ACHN (cell line): ENCODE measurements at places on chromosomes 3 and 15.

GRCh38 chr3:81776643-81777042 is 15.2 kb upstream of the GBE1 start:
- DNase-seq, result no peak

GRCh38 chr3:134846911-134847317 is 51.9 kb downstream of the EPHB1 start:
- DNase-seq, result peak; percentile 96

GRCh38 chr3:46091741-46092701 is 64.7 kb upstream of the XCR1 start:
- no peak for DNase-seq

DNA sequence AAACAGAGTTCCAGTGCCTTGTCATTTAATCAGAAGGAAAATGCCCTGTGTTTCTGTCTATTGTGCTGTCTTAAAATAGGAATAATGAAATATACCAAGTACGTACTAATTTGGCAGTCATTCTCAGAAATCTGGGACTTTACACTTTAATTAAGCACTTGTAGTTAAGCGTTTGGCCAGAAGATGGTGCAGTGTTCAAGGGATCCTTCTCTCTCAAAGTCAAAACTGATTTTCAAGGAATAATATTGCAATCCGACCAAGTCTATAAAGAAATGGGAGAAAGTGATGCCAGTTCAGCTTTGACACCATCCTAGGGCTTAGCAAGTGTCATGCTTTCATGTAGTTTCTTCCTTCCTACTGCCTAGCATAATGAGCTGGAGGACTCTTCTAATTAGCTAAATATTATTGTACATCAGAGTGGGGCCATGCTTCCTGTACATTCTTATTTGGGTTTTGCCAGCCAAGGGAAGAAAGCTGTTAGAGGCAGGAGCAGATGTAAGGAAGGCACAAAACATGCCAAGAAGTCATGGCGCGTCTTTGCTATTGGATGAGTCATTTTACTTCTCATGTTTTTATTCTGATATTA is 64.8 kb downstream of the SAMMSON start:
- DNase-seq, result peak; percentile 25

DNA sequence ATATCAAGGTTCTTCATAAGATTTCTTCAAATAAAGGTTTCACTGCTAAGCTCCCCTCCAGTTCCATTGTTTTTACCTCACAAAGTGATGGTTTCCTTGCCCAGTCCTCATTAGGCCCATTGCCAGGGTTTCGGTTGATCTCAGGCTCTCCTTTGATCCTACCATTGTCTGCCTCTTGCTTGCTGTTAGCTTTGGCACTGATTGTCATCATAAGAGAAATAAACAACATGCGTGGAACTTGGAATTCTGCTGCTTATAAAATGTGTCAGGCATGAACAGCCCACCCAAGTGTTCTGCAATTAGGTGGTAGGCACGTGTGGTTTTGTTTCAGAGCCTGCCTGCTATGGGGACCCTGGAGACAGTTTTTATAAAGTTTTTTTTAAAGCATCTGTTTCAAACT is 107.6 kb upstream of the BFSP2 start:
- no peak for DNase-seq

- DNase-seq, result no peak
These were observed 158.6 kb upstream of the RAP2B start for GRCh38 chr3:153003441-153003840.

DNA sequence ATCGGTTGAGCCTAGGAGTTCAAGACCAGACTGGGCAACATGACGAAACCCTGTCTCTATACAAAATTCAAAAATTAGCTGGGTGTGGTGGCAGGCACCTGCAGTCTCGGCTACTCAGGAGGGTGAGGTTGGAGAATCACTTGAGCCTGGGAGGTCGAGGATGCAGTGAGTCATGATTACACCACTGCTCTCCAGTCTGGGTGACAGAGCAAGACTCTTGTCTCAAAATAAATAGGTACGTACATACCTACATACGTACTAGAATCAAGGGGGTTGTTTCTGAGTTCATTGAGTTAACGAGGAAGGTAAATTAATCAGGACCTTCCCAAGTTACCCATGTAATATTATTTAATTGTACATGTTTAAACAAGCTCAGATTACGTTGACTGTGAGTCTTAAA is 97.5 kb downstream of the CHL1 start:
- DNase-seq, result no peak

- DNase-seq, result no peak
These were observed 25.1 kb downstream of the SLC24A5 start for GRCh38 chr15:48145923-48146322.

DNA sequence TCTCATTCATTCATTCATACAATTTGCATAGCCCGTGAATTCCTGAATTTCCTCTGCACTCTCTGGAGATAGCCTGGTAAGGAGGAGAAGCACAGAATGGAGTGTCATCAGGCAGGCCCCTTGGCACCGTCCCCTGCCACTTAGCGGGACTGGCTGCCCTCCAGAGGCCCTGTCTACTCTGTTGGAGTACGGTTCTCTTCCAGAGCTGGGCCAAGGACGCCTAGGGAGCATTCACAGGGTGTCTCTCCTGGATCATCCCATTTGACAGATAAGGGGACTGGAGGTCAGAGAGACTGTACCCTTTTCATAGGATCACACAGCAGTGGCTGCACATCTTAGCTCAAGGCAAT is 48.0 kb downstream of the PTH1R start:
- DNase-seq, result no peak

GRCh38 chr3:24160424-24161095 is 215.5 kb downstream of the NR1D2 start:
- DNase-seq, result peak; percentile 31

DNA sequence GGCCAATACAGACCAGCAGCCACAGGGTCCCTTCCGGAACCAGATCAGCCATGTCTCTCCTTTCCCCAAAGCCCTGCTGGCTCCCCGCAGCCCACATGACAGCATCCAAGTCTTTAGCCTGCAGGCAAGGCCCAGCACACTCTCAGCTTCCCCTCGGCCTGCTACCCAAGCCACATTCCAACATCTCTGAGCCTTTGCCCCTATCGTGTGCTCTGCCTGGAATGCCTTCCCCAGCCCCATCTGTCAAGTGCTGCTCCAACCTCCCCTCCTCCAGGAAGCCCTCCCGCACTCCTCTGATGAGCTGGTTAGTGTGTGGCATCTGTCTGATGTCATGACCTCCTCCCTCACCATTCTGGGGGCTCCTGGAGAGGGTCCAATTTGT is 8.5 kb downstream of the PLXND1 start:
- DNase-seq, result no peak

DNA sequence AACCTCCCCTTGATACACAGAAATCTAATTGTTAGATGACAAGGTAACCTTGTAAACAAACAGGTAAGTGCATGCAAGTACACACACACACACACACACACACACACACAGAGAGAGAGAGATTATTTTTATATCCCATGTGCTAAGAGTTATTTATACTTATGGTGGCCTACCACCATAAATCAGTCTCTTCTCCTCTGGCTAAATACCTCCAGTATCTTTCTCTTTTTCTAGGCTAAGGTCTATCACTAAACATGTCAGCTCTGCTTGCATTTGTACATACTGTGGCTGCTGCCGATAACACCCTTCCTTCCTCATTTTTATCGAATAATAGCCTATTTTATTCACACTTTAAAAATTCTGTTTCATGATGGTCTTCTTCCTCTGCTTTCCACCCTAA is 172.4 kb downstream of the CNTN3 start:
- DNase-seq, result no peak

GRCh38 chr3:188367678-188368077 is 213.7 kb downstream of the LPP start:
- no peak for DNase-seq

- DNase-seq, result no peak
These were observed 79.2 kb downstream of the LIPC start for GRCh38 chr15:58510715-58511598.

GRCh38 chr15:62599791-62600777 is 435.0 kb upstream of the C2CD4B start:
- DNase-seq, result no peak

- peak; percentile 62 for DNase-seq
These were observed 335.6 kb downstream of the NLGN1 start for GRCh38 chr3:173733029-173733652.

DNA sequence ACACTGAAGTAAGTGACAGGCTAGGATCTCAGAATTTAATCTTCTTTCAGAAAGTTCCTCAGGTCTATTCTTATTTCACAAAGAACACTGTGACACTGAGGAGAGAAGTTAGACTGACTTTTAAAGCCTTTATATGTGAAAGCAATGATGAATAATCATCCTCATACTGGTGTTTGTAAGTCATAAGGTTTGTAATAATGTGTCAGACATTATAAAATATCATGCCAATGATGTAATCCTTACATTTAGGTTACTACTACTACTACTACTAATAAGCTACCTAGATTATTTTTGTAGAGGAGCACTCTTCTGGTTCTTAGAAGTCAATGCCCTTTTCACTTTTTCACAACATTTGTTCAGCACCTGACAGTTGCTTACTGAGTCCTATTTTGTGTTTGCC is 33.4 kb downstream of the FANCD2OS start:
- DNase-seq, result no peak

DNA sequence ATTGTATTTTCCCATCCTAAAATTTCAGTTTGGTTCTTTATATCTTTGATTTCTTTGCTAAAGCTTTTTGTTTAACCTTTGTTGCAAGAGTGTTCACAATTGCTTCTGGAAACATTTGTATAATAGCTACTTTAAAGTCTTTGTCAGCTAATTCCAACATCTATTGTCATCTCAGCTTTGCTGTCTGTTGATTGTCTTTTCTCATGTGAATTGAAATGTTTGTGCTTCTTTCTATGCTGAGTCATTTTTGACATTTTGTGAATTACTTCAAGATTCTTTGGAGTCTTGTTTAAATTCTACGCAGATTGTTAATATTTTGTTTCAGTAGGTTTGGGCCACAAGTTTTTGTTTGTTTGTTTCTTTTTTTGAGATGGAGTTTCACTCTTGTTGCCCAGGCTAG is 73.2 kb downstream of the SUCNR1 start:
- no peak for DNase-seq

GRCh38 chr3:112382543-112383160 is 49.7 kb downstream of the CD200 start:
- DNase-seq, result no peak

- no peak for DNase-seq
These were observed 7.7 kb downstream of the SERP1 start for GRCh38 chr3:150538324-150539208.

DNA sequence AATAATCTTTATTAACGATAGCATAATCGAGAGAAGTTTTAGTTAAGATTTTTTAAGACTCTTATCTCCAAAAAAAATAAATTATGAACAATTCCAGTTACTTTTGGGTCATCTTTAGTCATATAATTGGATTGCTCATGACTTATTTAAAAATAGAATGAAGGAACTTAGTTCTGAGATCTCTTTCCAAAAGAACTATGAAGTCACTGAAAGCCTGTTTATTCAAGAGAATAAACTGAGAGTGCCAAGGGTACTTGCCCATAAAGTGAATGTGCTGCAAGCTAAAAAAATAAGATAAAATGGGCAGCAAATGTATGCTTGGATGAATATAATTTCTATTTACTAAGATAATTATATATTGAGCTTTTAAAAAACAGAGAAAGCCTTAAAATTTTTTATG is 176.5 kb upstream of the PLSCR5 start:
- no peak for DNase-seq

DNA sequence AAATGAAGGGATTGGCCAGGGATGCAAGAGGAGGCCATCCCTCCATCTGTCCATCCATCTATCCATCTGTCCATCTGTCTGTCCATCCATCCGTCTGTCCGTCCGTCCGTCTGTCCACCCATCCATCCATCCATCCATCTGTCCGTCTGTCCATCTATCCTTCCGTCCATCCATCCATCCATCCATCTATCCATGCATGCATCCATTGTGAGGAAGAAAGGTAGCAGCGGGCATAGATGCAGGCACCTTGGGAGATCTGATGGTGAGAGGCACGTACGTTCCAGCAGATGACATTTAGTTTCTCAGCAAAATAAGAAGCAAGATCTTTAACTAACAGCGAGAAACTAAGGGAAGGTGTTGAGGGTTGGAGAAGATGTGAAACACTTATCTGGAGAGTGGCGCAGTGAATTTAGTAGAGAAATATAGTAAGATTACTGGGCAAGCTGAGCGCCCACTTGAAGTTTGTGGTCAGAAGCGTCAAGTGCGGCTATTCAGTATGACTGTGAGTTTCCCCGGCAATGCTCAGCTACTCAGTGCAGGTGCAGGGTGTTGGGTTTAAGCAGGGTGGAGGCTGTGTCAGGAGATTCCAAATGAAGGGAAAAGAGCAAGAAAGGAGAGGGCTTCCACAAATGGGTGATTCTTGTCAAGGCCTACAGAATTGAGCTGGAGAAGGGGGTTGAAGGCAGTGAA is 22.4 kb upstream of the SRP14 start:
- DNase-seq, result no peak

GRCh38 chr15:56320861-56321260 is 44.4 kb upstream of the TEX9 start:
- no peak for DNase-seq

DNA sequence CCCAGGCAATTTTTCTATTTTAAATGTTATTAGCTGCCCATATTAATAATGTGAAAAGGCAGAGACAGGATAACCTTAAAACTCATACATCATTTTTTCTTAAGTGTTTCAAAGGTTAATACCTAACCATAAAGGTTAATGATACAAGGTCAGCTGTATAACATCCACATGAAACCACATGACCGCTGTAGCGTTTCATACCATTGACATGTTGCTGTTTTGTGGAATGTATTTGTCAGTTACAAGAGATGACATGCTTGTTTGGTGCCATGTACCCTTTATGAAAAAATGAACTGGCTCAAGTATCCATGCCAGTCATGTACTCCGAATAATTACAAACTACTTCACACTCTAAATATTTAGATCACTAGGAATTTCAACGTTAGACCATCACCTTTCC is 207.4 kb downstream of the FMN1 start:
- peak; percentile 54 for DNase-seq

- no peak for DNase-seq
These were observed 8.5 kb downstream of the GRM2 start for GRCh38 chr3:51715231-51715976.

DNA sequence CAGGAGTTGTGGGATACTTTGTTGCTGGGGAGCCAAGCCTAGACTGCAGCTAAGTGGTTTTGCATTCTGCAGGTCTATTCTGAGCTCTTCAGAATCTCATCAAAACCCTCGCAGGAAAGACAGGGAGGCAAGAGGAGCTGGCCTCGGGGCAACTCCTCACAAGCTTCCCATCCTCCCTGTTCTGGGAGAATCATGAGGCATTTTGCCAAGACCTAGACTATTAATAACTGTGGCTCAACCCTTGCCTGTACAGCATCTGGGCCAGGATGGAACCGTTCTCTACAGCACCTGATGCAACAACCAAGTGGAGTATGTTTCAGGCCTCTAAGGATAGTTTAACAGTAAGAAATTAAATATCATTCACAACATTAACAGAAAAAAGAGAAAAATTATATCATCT is 20.2 kb upstream of the SLC6A20 start:
- no peak for DNase-seq

DNA sequence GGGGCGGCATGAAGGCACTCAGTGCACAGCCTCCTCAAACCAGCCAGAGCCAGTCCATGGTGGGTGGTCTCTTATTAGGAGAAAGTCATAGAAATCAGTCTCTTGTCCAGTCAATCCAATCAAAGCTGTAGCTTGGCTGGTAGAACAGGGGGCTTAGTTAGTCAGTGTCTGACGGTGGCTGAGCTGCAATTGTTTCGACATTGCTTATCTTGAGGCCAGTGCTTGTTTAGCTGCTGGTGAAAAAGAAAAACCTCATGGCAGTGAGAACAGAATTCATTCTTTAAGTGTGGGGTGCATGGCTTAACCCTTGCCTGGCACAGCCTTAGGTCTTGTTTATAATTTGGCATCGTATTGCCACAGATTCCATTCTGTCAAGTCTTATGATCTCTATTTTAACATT is 53.9 kb downstream of the FGD5 start:
- DNase-seq, result no peak
